Immature natural killer cell (primary cell): ENCODE measurements at places on chromosomes 13 and 19.

- no peak for DNase-seq
These were observed 4.6 kb downstream of the S1PR2 start for GRCh38 chr19:10226376-10227025.

GRCh38 chr19:44841231-44841630, 4.9 kb upstream of the NECTIN2 start:
- no peak for DNase-seq

DNA sequence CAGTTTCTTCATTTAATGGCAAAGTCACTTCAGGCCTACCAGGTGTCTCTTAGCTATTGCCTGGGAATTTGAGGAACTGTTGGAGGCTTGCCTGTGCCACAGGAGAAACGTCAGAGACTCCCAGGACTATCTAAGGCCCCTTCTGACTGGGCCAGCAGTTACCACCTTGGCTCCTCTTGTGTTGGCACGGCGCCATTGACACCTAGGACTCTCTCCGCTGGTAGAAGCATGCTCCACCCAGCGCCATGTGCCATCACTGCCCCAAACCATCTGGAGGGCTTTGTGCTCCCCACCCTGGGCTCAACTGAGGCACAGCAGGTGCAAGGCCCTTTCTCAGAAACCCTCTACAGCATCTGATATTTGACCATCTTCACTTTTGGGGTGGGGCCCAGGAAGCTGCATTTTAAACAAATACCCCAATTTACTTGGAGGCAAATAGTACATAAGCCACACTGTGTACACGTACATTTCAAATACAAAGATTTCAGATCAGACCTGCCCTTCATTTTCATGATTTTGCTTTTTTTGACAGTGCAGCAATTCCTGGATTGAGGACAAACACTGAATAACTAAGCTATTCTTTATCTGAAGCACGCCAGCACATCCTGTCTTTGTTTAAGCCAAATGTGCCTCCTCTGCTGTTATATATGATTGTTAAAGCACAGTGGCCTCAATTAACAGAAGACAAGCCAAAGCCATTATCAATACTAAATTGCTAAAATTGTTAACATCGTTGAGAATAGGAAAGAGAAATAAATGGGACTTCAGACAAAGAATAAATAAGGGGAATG, 59.9 kb upstream of the TPP2 start:
- no peak for DNase-seq

GRCh38 chr13:20351281-20352022, 119.3 kb upstream of the GJB6 start:
- DNase-seq: no peak

DNA sequence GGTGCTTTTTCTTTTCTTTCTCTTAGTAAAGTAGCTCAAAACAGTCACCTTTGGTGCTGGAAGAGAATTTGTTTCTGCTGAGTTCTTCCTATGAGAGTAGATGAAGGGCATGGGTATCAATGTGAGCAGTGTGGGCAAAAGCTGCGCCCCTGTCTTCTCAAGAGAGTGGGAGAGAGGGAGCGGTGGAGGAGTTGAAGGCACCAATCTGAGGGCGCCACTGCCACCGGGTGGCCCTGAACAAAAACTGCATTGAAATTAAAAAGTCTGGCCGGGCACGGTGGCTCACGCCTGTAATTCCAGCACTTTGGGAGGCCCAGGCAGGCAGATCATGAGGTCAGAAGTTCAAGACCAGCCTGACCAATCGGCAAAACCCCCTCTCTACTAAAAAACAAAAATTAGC, 28.7 kb upstream of the EPHX3 start:
- no peak for DNase-seq

- no peak for DNase-seq
These were observed 44.2 kb downstream of the WASF3 start for GRCh38 chr13:26601669-26602068.

- no peak for DNase-seq
These were observed 39.4 kb upstream of the KATNAL1 start for GRCh38 chr13:30346789-30347167.

- no peak for DNase-seq
These were observed 9.7 kb downstream of the SIGLEC6 start for GRCh38 chr19:51521781-51522180.

DNA sequence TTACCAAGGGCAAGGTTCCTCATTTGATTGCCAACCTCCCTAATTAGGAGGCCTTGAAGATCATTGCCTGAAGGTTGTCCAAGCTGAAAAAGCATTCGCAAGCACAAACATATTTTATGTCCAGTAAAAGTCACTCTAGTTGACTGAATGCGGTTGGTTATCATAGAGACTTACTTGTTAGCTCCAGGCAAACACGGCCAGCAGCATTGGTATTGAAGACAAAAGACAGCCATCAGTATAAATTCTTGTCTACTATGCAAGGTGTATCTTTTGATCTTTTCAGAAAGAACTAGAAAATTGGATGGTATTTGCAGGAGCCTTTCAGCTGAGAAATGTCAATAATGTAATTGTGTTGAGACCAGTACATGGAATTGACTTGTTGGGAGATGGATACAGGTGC, 129.9 kb downstream of the GPC6 start:
- no peak for DNase-seq

- no peak for DNase-seq
These were observed 106.8 kb downstream of the DNAJC3 start for GRCh38 chr13:95783747-95784146.

GRCh38 chr19:38015761-38016160, 108.8 kb downstream of the SIPA1L3 start:
- no peak for DNase-seq

DNA sequence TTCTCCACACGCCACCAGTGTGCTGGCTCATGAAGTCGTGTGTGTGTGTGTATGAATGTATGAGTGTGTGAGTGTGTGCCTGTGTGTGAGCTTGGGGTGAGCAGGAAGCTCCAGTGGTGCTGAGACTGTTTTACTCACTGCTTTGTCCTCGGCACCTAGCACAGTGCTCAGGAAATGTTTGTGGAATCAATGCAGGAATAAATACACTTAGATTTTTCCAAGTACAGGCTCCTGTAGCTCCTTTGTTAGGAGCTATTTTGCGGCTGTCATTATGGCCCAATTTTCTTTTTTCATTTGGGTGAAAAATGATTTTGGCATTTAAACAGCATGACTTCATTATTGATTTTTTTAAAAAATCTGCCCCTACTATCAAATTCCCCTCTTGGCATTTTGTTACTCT, 193.5 kb upstream of the KL start:
- DNase-seq: no peak

DNA sequence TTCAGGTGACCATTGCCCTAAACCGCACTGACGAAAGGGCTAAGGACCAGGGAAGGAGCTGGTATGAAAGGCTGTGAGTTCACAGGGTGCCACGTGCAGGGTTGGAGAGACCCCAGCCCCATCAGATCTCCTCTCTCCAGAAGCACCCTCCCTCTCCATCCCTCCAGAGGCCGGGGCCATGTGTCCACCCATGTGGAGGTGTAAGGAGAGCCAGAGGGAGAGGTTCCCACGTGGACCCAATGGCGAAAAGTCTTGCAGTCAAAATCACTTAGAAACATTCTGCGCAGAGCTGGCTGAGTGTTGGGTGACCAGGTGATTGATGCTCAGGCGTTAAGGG, 168.3 kb downstream of the COL4A1 start:
- DNase-seq: no peak

- DNase-seq: no peak
These were observed 118.6 kb downstream of the ZNF536 start for GRCh38 chr19:30490760-30491159.

DNA sequence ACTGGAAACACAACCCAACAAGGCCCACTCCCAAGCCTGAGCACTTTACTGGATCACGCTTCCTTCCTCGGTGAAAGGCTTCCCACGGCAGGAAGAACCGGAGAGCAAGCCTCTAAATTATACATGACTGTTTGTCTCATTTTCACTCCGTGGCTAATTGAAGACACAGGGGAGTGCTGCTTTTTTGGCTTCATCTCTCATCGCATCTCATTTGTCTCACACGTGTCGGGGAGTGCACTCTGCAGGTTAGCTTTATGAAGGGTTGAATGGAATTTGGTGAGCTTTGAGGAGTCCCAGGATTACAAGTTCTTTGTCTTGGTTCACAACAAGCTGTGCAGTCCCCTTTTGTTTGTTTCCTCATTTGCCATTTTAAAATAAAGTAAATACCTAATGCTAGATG, 544.6 kb downstream of the GPC6 start:
- DNase-seq: no peak

DNA sequence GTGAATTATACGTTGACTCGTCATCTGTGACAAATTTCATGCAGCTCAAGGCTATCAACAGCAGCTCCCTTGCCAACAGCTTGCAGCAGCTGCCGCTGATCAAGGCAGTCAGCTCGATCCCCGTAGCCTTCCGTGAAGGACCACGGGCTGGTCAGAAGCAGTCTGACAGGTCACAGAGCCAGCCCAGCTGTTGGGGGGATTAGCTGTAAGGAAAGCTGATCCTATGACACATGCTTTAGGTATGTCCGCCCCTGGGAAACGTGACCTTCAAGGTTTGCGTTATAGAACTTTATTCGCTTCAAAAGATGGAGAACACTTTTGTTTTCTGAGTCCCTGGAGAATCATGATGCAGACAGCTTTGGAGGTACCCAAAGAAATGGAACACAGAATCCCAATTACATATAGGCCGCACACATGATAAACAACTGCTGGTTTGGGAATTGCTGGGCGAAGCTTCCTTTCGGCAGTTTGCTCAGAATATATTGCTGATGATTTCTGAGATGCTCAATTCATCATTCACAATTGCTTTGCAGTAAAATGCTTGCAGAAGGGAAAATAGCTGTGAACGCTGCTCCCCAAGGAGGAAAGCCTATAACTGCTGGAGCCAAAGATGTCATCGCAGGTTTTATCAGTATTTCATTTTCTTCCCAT, 62.6 kb upstream of the USP29 start:
- no peak for DNase-seq
